ENCODE measurements at places on chromosomes 7 and 10.
A peak's percentile ranks its signal among the peaks of the same experiment; 100 is the strongest.

DNA sequence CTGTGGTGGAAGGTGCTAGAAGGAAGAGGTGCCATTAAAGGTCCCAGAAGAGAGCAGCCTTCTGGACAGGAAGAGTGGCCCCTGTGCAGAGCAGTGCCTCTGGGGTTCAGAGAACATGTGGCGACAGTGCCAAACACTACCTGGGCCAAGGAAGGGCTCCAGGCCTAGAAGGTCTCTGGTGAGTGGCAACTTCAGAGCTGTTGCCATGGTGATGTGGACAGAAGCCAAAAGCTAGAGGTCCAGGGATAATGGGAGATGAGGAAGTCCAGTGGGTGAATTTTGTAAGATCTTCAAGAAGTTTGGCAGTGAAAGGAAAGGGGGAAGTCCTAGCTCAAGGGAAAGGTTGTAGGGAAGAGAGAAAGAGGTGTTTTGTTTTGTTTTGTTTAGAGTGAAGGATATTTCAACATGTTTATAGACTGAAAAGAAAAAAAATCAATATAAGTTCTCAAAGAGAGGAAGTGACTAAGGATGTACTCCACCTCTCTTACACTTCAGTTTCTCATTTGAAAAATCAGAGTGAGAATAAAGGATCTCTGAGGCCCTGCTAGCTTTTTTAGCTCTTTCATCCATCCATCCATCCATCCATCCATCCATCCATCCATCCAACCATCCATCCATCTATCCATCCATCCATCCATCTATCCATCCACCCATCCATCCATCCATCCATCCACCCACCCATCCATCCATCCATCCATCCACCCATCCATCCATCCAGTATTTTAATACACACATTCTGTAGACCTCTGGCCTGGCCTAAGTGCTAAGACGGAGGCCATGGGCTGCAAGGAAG lies 77.1 kb upstream of the DUSP5 start:
- peak; percentile 66 for DNase-seq

DNA sequence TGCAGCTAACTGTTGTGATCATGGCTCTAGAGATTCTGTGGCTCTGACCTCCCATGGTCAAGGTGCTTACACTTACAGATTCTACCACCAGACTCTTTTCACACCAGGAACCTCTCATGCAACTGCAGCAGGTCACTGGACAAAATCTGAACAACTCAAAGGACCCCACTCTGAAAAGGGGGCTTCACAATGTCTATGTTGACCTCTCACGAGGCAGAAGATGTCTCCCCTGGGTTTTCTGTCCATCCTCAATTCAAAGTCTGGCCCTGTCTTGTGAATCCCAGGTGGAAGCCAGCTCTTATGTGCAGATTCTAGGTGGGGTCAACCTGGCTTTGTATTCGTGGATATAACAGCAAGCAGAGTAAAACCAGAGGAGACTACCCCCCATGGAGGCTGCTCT lies 118.6 kb upstream of the ZNF479 start:
- DNase-seq: no peak

- no peak for DNase-seq
These were observed 31.4 kb upstream of the DLX6 start for GRCh38 chr7:96973986-96974385.

GRCh38 chr10:103433858-103434257 lies 18.3 kb downstream of the CALHM2 start:
- peak; percentile 92 for DNase-seq

DNA sequence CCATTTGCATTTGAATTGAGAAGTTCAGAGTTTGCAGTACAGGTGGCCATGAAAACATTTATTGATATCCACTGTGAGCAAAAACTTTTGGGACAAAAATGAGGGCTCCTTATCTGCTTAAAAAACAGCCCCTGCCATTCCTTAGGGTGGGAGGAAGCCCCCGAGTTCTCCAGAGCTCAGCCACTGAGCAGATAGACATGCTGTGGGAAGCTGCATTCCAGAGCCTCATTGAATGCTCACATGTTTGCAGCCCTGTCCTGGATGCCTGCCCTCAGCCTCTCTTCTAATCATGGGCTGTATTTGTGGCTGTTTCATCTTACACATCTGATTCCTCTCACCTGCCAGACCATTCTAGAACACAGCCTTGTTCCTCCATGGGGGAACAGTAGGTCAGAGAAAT lies 33.3 kb downstream of the PLPP4 start:
- no peak for DNase-seq

DNA sequence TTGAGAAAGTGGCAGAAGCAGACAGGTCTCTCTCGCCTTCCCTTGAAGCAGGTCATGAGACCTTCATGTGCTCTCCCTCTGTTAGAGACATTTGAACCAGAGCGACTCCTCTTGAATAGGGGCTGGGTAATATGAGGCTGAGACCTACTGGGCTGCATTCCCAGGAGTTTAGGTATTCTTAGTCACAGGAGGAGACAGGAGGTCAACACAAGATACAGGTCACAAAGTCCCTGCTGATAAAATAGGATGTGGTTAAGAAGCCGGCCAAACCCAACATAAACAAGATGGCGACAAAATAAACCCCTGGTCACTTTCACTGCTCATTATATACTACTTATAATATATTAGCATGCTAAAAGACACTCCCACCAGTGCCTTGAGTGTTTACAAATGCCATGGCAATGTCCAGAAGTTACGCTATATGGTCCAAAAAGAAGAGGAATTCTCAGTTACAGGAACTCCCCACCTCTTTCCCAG lies 43.5 kb upstream of the MSRB2 start:
- DNase-seq: no peak

GRCh38 chr7:18778594-18778993 lies 283.0 kb downstream of the HDAC9 start:
- no peak for DNase-seq

DNA sequence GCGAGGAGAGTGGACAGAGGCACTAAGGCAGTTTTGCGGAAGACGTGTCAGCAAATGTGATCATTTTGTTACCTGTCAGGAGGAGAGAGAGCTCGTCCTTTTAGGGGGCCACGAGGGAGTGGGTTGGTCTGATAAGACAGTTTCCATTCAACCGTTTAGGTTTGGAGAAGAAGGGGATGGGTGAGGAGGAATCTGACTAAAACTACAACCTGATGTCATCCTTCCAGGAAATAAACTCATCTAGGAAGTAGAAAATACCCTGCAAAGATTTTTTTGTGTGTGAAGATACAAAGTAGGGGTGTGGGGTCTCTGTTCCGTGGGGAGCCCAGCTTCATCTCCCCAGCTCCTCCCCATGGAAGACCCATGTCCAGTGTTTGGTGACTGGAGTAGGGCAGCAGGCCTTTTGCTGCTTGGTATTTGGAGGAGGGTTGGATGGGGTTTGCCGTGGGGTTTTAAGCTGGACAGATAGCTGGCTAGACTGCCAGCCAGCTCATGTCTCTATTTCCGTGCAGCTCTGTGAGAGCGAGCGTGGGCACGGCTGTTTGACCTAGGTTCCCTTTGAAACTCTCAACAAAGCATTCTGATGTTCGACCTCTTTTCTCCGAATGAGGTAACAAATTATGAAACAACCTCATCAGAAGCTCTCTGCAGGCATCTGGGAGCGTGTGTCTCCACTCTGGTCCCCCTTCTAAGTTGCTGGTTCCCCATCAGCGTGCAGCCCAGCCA lies 136.0 kb upstream of the TCF7L2 start:
- peak; percentile 58 for DNase-seq

GRCh38 chr10:75743291-75743778 lies 311.9 kb downstream of the LRMDA start:
- no peak for DNase-seq

- DNase-seq: no peak
These were observed 39.2 kb upstream of the FZD9 start for GRCh38 chr7:73394422-73394821.

GRCh38 chr10:50614444-50615137 lies 9.2 kb downstream of the SGMS1 start:
- DNase-seq: no peak

DNA sequence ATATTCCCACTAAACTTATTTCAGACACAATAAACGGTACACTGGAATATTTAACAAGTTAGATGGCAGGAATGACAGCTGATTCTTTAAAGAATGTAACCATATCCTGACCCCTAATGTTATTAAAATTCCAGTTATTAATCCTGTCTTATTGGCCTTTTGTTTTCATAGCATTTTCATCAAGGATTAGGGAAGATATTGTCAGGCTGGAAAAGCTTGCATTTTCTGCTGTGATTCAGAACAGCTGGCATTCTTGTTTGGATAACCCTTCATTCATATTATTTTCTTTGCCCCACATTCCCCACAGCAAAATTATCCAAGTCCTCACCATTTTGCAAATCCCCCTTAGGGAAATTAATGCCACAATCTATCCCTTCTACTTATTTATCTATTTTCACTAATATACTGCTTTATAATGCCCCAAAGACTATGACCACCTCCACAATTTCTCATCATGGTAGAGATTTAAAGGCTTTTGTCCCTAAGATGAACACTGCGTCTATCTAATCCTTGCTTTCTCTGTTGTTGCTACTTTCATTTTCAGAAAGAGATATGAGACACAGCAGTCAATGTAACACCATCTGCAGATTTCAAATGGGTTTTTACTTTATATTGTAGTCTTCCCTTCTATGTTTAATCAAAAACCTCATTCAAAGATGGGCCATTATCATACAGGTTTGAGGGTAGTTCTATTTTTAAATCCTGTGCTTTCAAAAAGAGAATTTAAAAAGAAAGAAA lies 475.1 kb downstream of the PARD3 start:
- DNase-seq: no peak

GRCh38 chr10:79372871-79373270 lies 25.6 kb downstream of the PPIF start:
- DNase-seq: no peak

- DNase-seq: peak; percentile 56
These were observed 138.0 kb downstream of the CDH23 start for GRCh38 chr10:71534568-71535194.

- DNase-seq: no peak
These were observed 262.0 kb downstream of the ADRA2A start for GRCh38 chr10:111338805-111339204.

DNA sequence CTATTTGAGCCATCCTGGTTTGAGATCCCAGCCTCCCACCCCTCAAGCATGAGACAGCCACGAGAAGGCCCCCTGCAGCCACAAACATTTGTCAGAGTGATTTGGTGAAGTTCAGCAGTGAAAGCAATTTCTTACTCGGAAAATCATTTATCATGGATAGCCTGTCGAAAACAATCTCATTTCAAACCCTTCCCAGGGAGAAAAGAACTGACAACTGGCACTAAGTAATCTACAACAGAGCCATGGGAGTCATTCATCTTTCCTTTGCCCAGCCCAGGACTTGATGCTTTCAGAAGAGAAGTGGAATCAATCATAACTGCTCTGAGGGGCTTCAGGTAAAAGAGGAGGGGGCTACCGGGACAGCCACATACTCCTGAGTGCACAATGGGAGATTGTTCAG lies 411.2 kb downstream of the KCNMA1 start:
- DNase-seq: no peak

- no peak for DNase-seq
These were observed 13.2 kb downstream of the MLLT10 start for GRCh38 chr10:21547246-21547645.

DNA sequence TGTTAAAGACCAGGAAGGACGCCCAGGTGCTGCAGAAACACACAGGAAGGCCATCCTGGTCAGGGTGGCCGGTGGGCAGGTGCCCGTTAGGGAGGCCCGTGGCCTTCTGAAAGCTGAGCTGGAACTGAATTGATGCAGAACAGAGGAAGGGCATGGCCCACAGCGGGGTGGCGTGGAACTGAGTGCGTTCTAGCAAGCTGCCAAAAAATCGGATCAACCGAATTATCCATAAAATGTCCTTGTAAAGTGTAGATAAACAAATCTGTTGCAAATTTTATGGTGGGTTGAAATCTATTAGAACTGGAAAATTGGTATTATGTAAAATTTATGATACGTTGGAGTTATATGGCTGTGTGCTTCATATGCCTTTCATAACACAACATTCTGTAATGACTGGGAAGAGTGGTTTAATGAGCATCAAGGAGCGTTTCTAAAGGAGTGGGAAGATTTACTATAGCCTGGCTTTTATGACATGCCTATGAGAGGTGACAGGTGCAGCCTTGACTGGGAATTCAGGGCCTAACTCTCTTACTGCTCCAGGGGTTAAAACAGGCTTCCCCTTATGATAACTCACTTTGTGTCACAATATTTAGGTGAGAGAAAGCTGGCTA lies 108.1 kb downstream of the GPR26 start:
- DNase-seq: no peak

GRCh38 chr7:130446259-130446658 lies 5.4 kb upstream of the CEP41 start:
- DNase-seq: no peak

GRCh38 chr7:14235056-14235455 lies 245.6 kb upstream of the ETV1 start:
- no peak for DNase-seq

- DNase-seq: no peak
These were observed 443 bp downstream of the RNF32 start for GRCh38 chr7:156640949-156641485.

DNA sequence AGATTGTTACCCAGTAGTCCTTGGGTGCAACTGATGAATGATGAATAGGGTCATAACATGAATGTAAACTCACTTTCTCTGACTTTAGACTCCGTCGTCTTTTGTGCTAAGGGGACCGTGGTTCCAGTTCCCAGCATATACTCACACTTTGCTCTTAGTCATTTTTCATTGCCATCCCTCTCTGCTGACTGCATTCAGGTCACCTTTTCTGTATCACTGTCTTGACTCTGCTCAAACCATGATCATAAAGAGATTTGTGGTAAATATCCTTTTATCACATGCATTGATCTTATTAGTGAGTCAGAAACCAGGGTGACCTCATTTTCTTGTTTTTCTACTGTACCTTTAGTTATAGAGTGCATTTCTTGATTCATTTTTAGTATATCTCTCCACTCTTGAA lies 141.1 kb upstream of the AGR3 start:
- no peak for DNase-seq

DNA sequence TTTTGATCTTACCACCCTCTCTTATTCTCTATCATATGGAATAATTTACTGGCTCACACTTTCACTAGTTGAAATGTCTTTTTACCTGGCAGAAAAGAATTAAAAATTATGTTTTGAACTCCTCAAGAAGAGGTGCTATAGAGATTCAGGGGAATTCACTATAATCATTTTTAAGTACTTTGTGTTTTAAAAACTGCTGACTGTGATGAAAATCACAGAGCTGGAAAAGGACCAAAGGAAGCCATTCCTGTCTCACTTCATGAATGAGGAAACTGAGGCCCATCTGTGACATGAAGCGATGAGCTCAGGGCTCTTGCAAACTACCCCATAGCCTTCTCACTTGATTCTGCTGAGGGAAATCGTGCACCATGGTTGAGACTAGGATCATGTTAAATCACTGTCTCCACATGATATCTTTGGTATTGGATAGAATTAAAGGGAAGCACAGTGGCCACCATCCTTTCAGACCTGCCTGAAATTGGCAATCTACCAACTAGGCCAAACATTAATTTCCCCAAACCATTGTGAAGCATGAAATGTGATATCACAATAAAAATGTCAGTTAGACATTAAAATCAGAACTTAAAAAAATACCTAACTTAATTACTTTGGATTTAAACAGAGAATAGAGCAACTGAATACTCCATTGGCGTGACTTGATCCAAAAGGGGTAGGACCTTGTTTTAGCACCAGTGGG lies 141.0 kb downstream of the FZD1 start:
- no peak for DNase-seq

GRCh38 chr7:114081606-114082425 lies 163.0 kb upstream of the PPP1R3A start:
- DNase-seq: peak; percentile 72
